ENCODE measurements at places on chromosomes 1 and 21. TPM values are rescaled to one million over a fixed set of nuclear protein-coding genes. Genes with fewer than 3 reads are reported as not detected.

The GPA33 gene
- total RNA-seq, result 3.4 TPM

The TPTE gene
- not detected for total RNA-seq

The CSMD2 gene
- not detected for total RNA-seq

The FAM177B gene
- total RNA-seq, result not detected

The ZBTB37 gene
- total RNA-seq, result 10.8 TPM

The MIS18A gene
- total RNA-seq, result 20.8 TPM

The NBPF19 gene
- total RNA-seq, result 39.0 TPM

The ZNF593OS gene
- not detected for total RNA-seq

The CYP4Z1 gene
- not detected for total RNA-seq

The CDC7 gene
- 16.1 TPM for total RNA-seq

The RGS7 gene
- not detected for total RNA-seq

The ELK4 gene
- 115 TPM for total RNA-seq

The GBP6 gene
- 4.2 TPM for total RNA-seq

The PSMB2 gene
- total RNA-seq, result 116 TPM

The CDCA8 gene
- total RNA-seq, result 42.8 TPM

The HOOK1 gene
- total RNA-seq, result 2.9 TPM

The TRAF3IP3 gene
- total RNA-seq, result 443 TPM

The LCE3D gene
- not detected for total RNA-seq

The YIPF1 gene
- 23.1 TPM for total RNA-seq

The IGSF21 gene
- not detected for total RNA-seq

The LMO4 gene
- total RNA-seq, result 43.1 TPM

The CHRM3 gene
- not detected for total RNA-seq

The COL16A1 gene
- total RNA-seq, result 0.44 TPM

The PLA2G2F gene
- total RNA-seq, result not detected

The CPLANE2 gene
- 6.4 TPM for total RNA-seq

The EXOC8 gene
- 22.6 TPM for total RNA-seq

The OR2T35 gene
- not detected for total RNA-seq

The ADIPOR1 gene
- total RNA-seq, result 78.5 TPM

The S100A7 gene
- not detected for total RNA-seq

The ANKRD45 gene
- total RNA-seq, result not detected

The SPATA46 gene
- total RNA-seq, result not detected

The SAMSN1 gene
- total RNA-seq, result 140 TPM

The KRTAP10-1 gene
- not detected for total RNA-seq

The DHCR24 gene
- 139 TPM for total RNA-seq

The DNAJC28 gene
- 0.17 TPM for total RNA-seq

The ATAD3C gene
- total RNA-seq, result 0.56 TPM

The IGSF5 gene
- not detected for total RNA-seq

The A3GALT2 gene
- not detected for total RNA-seq

The FNDC10 gene
- 8.8 TPM for total RNA-seq

The EDN2 gene
- total RNA-seq, result not detected

The AVPR1B gene
- not detected for total RNA-seq

The CACHD1 gene
- 0.17 TPM for total RNA-seq

The ESPN gene
- 1.1 TPM for total RNA-seq

The E2F2 gene
- total RNA-seq, result 72.5 TPM

The NBPF6 gene
- total RNA-seq, result 0.39 TPM

The LCE2A gene
- total RNA-seq, result not detected

The SH2D5 gene
- 0.32 TPM for total RNA-seq

The ADAMTSL4 gene
- 0.95 TPM for total RNA-seq

The ARHGAP30 gene
- 314 TPM for total RNA-seq

The CBS gene
- total RNA-seq, result 22.4 TPM

The RIPPLY3 gene
- total RNA-seq, result not detected
